ENCODE measurements at places on chromosomes 13 and 19.

DNA sequence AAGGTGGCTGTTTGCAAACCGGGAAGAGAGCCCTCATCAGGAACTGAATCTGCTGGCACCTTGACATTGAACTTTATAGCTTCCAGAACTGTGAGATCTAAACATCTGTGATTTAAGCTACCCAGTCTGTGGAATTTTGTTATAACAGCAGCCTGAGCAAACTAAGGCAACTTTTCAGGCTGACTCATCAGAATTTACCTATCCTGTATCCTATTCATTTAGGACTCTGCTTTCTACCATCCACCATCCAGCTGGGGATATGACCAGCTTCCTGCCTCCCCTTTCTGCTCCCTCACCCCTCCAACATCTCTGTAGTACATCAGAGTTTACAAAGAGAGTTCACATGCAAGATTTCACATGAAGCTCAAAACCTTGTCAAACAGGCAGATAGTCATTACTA is 11.1 kb upstream of the CNMD start:
- DNase-seq, result no peak

- peak; percentile 87 for DNase-seq
These were observed 15.4 kb downstream of the RELB start for GRCh38 chr19:45016388-45017314.

DNA sequence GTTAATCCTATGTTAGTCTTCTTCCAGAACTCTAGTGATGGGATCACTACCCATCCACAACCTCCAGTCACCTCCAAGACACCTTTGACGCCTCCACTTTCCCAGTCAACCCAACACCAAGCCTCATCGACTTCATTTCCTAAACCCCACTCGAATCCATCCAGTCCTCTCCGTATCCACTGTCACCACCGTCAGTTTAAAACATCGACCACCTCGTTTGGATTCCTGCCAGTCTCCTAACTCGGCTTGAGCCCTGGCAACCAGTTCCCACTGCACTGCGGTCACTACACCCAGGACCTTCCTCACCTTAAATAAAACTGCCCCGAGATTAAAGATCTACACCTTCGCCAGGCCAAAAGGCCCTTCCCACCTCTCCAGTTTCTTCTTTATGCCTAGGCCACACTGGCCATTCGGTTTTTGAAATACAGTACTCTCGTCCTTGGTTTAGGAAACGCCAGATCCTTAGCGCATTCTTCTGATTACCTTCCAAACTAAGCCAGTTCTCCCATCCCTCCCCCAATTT is 1.2 kb downstream of the MTIF3 start:
- DNase-seq, result no peak

DNA sequence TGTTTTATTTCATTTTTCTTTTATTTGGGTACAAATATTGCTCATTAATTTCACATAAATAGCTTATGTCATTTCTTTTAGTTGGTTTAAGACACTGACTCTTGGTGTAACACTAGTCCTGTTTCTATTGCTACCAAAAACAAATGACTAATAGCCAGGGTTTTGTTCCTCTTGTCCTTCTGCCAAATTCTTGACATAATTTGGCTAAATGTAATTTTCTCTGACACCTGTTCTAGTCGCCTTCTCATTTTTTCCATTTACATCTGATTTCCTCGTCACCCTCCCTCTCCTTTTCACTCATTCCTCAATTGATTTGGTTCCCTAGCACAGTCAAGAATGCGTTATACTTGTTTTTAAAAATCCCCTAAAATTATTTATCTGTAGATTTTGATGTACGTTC is 1718.7 kb downstream of the EFNB2 start:
- DNase-seq, result no peak

- DNase-seq, result no peak
These were observed 6.6 kb upstream of the ISYNA1 start for GRCh38 chr19:18444513-18444912.

DNA sequence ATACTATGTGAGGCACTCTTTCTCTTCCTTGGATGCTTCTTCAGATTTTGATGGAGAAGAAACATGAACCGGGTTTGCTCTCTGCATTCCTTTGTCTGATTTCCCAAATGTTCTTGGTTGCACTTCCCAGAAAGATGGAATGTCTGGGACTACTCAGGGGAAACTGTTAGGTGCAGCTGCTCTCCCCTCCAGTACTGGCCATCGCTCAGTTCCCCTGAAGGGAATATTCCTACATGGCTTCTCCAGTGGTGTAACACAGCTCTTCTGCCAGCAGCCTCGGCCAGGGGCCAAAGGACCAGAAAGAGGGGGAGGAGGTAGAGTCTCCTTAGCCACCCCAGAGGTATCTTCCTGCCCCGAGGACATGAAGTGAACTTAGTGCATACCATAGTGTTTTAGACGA is 33.5 kb upstream of the SPRY2 start:
- peak; percentile 44 for DNase-seq

DNA sequence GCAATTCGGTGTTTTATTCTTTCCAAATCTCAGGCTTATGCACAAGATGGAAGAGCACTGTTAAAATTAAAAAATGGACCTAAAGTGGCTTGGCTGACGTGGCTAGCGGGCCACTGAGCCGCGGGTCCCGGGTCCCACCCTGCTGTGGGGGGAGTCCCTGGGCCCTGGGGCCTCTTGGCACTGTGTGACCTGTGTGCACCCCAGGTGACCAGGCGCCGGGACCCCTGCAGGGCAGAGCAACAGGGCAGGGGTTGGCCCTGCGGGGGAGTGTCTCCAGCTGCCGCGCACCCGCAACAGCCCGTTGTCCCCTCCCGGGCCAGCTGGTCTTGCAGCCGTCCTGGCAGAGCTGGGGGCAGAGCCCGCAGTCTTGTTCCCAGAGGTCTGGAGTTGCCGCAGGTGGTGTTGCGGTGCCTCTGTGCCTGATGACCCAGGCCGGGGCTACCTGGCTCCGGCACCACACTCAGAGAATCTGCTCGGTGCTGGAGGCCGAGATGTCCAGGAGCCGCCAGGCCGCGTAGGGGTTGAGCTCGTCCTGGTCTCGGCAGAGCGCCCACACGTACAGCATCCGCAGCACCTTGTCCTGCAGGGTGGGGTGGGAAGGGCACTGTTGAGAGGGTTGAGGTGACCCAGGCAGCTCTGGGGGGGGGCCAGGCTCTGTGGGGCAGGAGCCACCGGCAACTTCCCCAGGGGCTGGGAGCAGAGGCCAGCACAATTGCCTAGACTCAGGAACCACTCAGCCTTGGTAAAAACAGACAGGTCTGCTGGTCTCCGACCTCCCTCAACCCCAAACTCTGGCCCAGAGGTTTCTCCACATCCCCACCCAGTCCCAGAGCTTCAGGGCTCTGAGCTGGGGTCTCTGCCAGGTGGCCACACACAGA is 1.0 kb upstream of the CTXN1 start:
- DNase-seq, result no peak

- DNase-seq, result no peak
These were observed 22.8 kb upstream of the EMP3 start for GRCh38 chr19:48302600-48302959.

DNA sequence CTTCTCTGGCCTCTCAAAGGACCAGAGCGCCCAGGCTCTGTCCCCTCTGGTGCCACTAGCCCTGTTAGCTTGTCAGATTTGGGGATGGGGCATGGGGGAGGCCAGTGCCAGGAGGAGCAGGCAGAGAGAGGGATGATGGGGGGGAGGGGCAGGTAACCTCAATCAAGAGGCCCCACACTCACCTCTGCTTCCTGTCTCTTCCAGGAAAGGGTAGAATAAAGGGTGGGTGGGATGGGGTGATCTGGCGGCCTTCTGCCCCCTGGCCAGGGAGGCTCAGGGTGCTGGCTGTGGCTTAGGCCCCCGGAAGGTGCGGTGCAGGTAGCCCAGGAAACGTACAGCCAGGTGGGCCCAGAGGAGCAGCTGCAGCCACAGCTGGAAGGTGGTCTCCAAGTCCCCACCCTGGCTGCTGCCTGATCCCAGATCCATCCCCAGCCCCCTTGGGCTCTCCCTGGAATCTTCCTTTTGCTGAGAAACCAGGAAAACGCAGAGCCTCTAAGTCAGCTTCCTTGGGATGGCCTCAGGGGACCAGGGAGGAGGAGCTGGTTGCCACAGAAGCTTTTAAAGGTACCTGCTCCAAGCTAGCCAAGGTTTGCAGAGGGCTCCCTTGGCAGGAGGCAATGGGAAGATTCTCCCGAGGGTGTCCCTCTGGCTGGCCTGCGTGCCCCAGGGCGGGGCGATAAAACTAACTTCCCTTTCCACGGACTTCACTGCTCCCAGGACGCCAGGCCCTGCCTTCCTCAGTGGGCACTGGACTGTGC is 5.3 kb downstream of the PRKACA start:
- peak; percentile 39 for DNase-seq

DNA sequence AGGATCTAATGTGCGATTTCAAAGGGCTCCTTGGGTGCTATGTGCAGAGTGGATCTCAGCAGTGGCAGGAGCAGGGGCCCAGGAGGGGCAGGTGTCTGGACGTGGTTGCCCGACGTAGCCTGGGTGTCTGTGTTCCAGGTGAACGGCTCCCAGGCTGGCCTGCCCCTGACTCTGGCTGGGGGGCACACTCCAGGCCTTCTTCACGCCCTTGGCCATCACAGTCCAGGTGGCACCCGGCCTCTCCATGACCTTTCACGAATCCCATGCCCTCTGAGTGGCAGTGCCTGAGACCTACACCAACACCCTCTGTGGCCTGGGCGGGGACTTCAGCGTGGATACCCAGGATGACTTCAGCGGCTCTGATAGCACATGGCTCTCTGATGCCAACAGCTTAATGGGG is 11.3 kb upstream of the FXYD3 start:
- no peak for DNase-seq

- DNase-seq, result no peak
These were observed 1.3 kb downstream of the GMFG start for GRCh38 chr19:39334444-39334976.

DNA sequence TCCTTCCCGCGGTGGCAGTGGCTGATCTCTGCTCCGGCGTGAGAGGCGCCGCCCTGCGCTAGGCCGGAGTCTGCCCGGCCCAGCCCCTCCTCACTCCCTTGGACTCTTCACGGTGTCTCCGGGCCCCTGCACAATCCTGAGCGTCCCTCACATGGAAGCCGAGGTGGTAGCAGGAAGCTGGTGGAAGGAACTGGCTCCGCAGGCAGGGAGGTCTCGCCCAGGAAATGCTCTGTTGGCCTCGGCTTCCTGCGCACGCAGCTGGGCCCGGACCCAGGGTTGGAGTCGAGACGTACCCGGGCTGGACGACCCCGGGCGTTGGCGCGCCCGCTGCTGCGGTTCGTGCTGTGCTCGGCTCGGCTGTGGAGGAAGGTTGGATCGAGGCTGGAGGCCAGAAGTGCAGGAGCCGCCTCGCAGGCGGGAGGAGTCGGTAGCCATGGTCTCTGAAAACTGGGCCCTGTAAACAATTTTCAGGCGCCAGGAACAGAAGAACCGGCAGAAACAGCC is 46.3 kb downstream of the ZNF724 start:
- DNase-seq, result no peak

GRCh38 chr13:72151241-72151640 is 284.2 kb upstream of the DACH1 start:
- peak; percentile 1 for DNase-seq

- no peak for DNase-seq
These were observed 58.3 kb downstream of the DOCK9 start for GRCh38 chr13:98919566-98919965.

DNA sequence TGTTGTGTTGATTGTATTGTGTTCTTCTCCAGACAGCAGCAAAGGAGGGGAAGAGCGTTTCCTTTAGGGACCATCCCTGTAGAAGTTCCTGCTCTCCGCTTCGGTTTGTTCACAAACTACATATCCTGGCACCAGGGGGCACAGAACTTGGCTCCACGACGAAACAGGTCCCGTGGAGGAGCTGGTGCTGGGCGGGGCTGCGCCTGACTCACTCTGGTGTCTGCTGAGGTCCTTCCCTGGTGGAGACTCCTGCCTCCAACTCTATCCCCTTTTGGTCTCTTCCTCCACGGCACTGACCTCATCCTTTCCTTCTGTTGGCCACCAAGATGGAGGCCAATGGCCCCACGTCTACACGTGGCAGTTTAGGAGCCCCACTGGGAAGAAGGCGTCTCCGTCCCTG is 14.7 kb downstream of the TMPRSS9 start:
- peak; percentile 13 for DNase-seq

GRCh38 chr19:33063356-33063752 is 1.3 kb downstream of the RHPN2 start:
- peak; percentile 66 for DNase-seq

DNA sequence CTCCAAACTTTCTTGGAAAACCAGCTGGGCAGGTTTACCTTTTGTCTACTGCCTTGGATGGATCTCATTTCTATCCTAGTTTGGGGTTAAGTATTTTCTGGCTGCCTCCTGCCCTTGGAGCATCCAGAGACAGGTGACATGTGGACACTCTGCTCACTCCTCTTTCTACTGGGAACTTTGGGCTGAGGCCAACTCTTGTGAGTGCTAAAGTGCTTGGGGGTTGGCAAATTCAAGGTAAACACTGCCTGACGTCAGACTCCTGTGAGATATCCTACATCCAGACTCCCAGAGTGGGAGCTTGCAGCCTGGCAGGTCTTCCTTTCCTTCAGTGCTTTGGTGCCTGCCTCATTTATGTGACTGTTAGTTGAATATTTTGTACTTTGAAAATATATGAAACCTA is 388.1 kb downstream of the KCNRG start:
- DNase-seq, result no peak

DNA sequence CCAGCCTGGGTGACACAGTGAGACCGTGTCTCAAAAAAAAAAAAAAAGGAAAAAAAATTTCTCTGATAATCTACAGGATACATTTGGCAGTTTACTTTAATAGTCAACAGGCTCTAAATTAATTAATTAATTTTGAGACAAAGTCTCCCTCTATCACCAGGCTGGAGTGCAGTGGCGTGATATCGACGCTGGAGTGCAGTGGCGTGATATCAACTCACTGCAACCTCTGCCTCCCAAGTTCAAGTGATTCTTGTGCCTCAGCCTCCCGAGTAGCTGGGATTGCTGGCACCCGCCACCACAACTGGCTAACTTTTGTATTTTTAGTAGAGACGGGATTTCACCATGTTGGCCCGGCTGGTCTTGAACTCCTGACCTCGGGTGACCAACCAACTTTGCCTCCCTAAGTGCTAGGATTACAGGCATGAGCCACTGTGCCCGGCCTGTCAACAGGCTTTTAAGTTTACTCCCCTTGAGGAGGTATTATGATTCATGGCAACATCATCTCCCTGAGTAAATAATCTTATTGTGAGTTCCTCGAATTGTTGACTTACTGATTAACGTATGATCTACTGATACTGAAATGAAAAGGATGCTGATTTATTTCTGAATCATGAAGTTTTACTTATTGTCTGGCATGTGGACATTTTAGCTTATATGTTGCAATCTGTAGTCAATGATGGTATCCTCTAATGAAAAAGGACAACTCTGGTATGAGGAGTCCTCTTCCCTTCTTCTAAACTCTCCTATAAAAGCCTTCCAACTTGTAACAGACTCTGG is 21.3 kb upstream of the MTRF1 start:
- peak; percentile 89 for DNase-seq

GRCh38 chr13:30730526-30730925 is 4.8 kb upstream of the ALOX5AP start:
- no peak for DNase-seq

GRCh38 chr13:25932365-25932764 is 119.5 kb downstream of the SHISA2 start:
- no peak for DNase-seq

DNA sequence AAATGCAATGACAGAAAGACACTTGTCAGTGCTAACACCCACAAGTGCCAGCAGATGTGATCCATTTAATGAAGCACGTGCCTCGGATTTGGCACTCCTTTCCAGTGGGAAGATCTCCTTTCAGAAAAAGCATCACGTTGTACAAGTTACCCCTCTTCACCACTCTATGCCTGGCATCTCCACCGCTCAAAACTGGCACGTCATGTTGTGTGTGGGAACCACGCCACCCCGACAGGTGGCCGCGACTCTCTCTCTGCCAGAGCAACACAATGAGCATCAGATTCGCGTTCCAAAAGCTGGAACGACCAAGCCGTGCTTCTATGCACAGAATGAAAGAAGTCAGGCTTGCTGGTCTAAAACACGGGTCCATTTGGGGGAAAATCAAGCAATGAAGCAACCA is 24.3 kb downstream of the TMTC4 start:
- no peak for DNase-seq

All from fibroblast of the aortic adventitia (primary cell).